ENCODE measurements at places on chromosomes 4 and X.

DNA sequence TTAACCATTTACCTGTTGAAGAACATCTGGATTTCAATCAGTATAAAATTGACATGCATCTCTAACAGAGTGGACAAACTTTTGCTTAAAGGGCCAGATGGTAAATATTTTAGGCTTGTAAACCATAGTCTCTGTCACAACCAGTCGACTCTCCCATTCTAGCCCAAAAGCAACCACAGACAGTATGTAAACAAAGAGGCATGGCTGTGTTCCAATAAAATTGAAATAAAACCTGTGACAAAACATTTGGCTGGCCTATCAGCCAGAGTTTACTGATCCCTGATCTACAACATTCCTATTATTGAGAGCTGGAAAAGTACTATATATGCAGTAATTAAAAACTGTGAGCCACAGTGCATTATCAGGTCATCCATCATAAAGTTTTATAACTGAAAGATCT is 3.2 kb downstream of the CENPC start:
- no peak for DNase-seq

- DNase-seq, result no peak
Observed at GRCh38 chrX:31038575-31039326, 33.1 kb downstream of the FTHL17 start.

DNA sequence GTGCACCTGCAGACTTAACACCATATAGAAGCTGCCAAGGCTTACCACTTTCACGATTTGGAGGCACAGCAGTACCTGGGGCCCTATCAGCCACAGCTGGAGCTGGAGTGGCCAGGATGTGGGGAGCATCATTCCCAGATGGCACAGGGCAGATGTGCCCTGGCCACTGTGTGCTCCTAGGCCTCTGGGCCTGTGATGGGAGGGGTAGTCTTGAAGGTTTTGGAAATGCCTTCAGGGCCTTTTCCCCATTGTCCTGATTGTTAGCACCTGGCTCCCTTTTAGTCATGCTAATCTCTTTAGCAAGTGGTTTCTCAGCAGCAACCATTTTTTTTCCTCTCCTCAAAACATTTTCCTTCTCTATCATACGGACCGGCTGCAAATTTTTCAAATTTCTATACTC is 490.2 kb downstream of the RAB28 start:
- no peak for DNase-seq

DNA sequence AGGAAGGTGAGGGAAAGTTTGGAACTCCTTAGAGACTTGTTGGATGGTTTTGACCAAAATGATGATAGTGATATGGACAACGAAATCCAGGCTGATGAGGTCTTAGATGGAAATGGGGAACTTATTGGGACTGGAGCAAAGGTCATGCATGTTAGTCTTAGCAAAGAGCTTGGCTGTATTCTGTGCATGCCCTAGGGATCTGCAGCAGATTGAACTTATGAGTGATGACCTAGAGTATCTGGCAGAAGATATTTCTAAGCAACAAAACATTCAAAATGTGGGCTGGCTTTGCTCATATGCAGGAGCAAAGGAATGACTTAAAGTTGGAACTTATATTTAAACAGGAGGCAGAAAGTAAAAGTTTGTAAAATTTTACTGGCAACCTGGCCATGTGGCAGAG is 489.3 kb upstream of the DIPK2B start:
- DNase-seq, result no peak

- DNase-seq, result no peak
Observed at GRCh38 chr4:143586080-143586479, 72.6 kb downstream of the SMARCA5 start.

- no peak for DNase-seq
Observed at GRCh38 chr4:102318526-102318925, 26.8 kb downstream of the SLC39A8 start.

- DNase-seq, result no peak
Observed at GRCh38 chrX:106415276-106415895, 196.4 kb upstream of the RADX start.
